ENCODE measurements at places on chromosomes 1 and 21. TPM values are rescaled to one million over a fixed set of nuclear protein-coding genes. Genes with fewer than 3 reads are reported as not detected.
A peak's percentile ranks its signal among the peaks of the same experiment; 100 is the strongest.

DNA sequence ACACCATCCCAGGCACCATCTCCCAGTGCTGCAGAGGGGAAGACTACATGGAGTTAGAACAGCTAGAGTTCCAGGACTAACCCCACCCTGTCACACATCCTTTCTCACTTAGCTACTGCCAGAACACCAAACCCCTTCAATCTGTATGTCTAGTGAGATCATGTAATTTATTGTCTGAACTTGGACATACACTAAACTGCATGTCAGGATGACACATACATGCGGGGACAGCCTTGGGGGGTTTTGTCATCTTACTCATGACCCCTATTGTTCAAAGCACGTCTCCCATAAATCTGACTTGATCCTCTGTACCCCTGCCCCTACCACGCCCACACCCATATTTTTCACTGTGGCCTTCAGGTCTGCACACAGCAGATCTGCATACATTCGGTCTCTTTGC is 71.3 kb downstream of the GABPA start:
- no peak overlapping the region for H3K4me3 ChIP-seq
- no peaks in the 10 kb centered on the region for H3K27me3 ChIP-seq
- no peaks in the 10 kb centered on the region for H3K36me3 ChIP-seq
- no peak for DNase-seq

FNDC7 gene
- total RNA-seq: not detected

HCN3 gene
- total RNA-seq: 30.5 TPM

DNA sequence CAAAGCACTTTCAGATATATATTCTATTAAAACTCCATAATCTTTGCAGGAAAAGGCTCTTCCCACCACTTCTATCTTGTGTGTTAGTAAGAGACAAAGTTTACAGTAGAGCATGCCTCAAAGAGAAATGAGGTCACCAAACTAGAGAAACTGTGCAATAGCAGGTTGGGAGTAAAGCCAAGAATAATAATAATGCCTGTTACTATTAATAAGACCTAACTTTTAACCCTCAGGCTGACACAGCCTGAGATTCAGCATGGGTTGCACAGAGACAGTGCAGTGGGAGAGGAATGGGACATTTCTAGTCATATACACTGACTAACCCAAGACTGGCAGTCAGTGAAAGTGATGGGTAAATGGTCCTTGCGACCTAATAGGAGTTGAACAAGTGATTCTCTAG is 320.2 kb upstream of the NFIA start:
- DNase-seq: no peak
- H3K4me3 ChIP-seq: no peak overlapping the region
- H3K27me3 ChIP-seq: peaks cover 4% of the 10 kb centered on the region
- no peak overlapping the region for H3K27ac ChIP-seq

GRCh38 chr1:156444407-156445001 is 56.1 kb downstream of the MEF2D start:
- peak; percentile 51 for DNase-seq
- H3K36me3 ChIP-seq: peaks cover 6% of the 10 kb centered on the region
- H3K4me1 ChIP-seq: peaks cover 16% of the 10 kb centered on the region
- peaks cover 9% of the 10 kb centered on the region for H3K27me3 ChIP-seq

DNA sequence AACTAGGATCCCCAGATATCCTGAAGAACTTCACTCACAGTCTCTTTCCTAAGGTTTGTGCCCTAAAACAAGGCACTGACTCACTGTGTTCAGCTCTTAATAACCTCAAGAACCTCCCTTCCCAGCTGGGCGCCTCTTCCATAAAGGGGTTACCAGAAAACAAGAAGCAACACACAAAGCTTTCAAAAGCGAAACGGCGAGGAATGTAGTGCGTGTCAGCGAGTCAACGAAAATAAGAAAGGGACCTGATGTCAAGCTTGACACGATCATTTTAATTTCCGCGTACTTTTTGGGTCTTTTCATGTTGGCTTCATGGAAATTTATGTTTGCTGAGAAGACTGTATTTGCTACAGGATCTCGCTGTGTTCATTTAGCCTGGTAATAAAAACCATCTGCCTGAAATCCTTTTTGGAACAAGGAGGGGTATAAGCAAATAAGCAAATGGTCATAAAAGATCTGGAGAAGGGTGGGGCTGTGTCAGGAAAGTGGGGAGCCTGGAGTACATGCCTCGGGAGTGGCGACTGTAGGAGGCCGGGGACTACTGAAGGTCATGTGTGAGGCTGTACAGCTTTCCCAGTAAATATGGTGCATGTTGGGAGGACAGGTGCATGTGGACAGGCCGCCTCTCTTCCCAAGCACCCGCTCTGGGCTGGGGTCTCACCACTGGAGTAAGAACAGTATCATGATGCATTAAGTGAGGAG is 11.4 kb upstream of the CLDN14 start:
- peaks cover 4% of the 10 kb centered on the region for H3K36me3 ChIP-seq
- no peaks in the 10 kb centered on the region for H3K4me1 ChIP-seq
- no peak overlapping the region for H3K27ac ChIP-seq
- H3K27me3 ChIP-seq: peaks cover 4% of the 10 kb centered on the region
- H3K4me3 ChIP-seq: no peak overlapping the region

HSPA6 gene
- total RNA-seq: not detected

GRCh38 chr1:172324761-172325160 is 95.7 kb upstream of the C1orf105 start:
- peaks cover 4% of the 10 kb centered on the region for H3K36me3 ChIP-seq
- H3K4me1 ChIP-seq: peaks cover 6% of the 10 kb centered on the region
- DNase-seq: no peak

HENMT1 gene
- total RNA-seq: 15.9 TPM
